ENCODE measurements at places on chromosomes 5 and 9.

DNA sequence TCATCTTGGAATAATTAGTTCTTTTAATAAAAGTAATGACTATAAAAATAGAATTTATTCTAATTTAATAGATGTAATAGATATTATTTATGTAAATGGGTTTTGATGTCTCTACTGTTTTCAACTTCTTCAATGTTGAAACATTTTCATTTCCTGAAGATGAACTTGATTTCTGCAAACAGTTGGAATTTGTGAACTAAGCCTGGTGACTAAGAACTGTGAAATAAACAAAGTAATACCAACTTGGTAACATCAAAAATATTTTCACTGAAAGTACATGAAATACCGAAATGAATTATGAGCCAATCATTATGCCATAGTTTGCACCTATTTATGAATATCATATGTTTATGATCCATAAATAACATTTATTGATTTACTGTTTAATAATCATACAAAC, 143.8 kb upstream of the FGF10 start:
- no peak for DNase-seq

- no peak for DNase-seq
Observed at GRCh38 chr9:28135549-28135948, 562.3 kb upstream of the C9orf72 start.

DNA sequence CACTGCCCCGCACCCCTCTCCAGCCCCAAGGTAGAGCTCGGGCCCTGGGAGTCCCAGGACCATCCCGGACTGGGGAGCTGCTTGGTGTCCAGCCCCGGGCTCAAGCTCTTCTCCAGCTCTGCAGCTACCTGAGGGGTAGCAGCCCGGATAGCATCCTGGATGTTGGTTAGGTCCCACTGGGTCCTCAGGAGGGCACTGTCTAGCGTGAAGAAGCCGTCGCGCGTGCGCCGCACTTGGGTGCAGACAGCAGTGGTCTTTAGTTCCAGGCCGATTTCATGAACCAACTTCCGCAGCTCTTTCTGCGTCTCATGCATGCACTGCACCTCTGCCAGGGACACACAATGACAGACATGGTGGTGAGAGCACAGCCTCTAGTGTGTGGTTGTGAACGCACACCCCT, 12.7 kb downstream of the TRUB2 start:
- no peak for DNase-seq

GRCh38 chr9:126474786-126475485, 138.8 kb upstream of the LMX1B start:
- peak; percentile 96 for DNase-seq

DNA sequence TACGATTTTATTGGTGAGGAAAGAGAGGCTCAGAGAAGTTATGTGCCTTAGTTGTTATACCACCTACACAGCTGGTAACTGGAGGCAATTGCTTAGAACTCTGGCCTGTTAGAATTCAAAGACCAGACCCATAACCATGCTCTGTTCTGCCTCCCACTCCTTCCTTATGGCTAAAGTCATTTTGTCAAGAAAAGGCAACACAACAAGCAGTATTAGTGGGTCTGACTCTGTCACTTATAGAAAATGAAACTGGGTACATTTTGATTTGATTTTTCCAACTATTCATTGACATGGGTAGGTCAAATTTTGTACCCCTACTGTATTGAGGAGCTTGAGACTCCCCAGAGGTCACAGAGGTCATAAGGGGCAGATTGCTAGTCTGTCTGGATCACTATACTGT, 44.5 kb upstream of the NR3C1 start:
- no peak for DNase-seq

DNA sequence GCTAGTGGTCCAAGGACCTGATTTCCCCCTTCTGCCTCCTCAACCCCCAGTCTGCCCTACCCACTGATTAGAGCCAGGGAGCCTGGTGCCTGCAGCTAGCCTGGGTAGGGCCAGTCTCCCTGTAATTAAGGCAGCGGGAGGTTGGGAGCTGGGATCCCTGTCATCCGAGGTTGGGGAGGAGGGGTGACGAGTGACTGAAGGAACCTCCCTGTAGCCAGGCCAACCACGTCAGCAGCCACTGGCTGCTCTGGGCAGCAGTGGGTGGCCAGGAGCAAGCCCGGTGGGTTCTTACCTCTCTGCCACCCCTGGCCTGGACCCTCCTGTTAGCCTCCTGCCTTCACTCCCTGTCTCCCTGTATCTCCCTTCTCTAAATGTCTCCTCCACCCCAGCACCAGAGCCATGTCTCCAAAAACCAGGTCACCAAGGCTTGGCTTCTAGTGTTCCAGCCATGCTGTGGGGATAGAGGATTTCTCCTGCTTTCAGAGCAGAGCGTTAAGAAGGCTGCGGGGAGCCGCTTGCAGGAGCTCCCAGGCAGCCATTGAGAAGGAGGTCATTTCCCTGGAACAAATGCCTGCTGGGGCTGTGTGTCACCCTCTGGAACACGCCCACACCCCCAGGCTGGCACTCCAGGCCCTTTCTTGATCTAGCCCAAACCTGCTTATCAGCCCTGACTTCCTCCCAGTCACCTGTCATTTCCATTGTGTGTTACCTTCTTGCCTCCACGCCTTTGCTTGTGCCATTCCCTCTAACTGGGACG, 65.0 kb upstream of the GGTA1 start:
- DNase-seq, result no peak

DNA sequence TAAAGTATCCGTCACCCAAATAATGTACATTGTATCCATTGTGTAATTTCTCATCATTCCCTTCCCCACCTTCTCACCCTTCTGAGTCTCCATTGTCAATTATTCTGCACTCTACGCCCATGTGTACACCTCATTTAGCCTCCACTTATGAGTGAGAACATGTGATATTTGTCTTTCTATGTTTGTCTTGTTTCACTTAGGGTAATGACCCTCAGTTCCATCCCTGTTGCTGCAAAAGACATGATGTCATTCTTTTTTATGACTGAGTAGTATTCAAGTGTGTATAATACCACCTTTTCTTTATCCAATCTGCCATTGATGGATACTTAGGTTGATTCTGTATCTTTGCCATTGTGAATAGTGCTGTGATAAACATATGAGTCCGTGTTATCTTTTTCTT, 4.9 kb upstream of the SPATA31C2 start:
- no peak for DNase-seq

DNA sequence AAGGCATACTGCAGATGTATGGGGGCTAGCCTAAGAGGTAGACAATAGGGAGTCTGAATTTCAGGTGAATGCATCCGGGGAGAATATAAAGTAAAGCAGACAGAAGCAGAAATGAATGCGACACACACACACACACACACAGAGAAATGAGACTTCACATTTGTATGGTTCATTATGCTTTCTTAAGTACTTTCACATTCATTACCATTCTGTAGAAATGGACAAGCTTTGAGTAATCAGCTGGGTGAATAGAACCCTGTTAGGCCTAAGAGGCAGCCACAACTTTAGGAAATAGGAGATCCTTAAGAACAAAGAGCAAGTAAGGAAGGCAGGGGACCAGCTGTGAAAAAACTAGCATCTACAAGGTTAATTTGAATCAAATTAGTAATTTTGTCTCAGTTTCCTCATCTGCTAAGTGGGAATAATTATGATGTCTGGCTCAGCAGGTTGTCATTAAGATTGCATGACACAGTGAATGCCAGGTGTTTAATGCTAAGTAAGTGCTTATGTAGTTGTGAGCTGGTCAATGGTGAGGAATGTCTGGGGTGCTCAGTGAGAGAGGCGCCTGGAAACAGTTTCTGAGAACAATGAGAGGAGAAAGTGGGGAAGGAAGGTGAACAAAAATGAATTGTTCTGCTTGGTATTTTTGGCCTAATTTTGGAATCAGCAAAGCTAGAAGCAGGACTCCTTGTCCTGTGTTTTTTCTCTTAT, 265.8 kb upstream of the CLINT1 start:
- no peak for DNase-seq

GRCh38 chr5:116291271-116291670, 206.4 kb downstream of the COMMD10 start:
- peak; percentile 15 for DNase-seq

- DNase-seq, result no peak
Observed at GRCh38 chr5:171512397-171512796, 93.0 kb downstream of the FGF18 start.
